ENCODE measurements at places on chromosomes 16 and 17.

- no peak for DNase-seq
Measured at GRCh38 chr17:77684803-77685798, 273.4 kb upstream of the TNRC6C start.

- DNase-seq: no peak
Measured at GRCh38 chr17:1577583-1578013, 15.0 kb upstream of the PITPNA start.

DNA sequence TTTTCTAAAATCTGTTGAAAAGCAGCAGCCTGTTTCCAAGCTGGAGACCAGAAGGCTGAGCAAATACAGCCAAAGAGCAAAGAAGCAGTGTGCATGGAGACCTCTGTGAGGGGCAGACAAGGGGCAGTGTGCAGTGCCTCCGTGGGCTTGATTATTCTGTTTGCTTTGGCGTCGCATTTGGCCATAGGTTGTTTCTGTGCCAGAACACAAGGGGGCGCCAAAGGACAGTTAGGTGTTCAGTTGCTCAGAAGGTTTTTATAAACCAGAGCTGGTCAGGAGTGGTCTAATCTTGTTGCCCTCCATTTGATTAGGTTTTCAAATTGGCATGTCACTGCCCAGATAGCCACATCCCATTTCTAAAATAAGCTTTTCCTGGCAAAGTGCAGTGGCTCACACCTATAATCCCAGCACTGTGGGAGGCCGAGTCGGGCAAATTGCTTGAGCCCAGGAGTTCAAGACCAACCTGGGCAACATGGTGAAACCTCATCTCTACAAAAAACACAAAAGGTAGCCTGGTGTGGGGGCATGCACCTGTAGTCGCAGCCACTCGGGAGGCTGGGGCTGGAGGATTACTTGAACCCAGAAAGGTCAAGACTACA lies 10.6 kb downstream of the MYH3 start:
- peak; percentile 0 for DNase-seq

- no peak for DNase-seq
Measured at GRCh38 chr16:8023326-8023725, 567.0 kb downstream of the TMEM114 start.

GRCh38 chr17:39903158-39903884 lies 15.1 kb downstream of the GSDMB start:
- no peak for DNase-seq

- DNase-seq: no peak
Measured at GRCh38 chr17:27519550-27519949, 63.3 kb downstream of the KSR1 start.

DNA sequence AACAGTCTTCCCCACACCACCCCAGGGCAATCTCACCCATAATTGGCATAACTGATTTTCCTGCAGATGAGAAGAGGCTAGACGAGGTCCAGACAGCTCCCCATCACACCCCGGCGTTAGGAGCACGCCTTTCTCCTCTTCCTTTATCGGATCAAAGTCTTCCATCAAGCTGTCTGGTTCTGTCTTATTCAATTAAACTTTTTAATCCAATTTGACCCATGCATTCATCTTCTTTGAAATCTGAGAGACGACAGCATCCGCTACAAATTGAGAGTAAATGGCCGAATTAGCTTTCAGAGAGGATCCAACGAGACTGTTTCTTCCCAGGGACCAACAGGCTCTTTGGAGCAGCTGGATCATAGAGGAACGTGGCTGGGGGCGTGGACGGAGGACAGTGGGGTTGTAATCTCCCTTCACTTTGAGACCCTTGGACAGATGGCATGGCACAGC lies 44.4 kb upstream of the GPRC5B start:
- DNase-seq: no peak

DNA sequence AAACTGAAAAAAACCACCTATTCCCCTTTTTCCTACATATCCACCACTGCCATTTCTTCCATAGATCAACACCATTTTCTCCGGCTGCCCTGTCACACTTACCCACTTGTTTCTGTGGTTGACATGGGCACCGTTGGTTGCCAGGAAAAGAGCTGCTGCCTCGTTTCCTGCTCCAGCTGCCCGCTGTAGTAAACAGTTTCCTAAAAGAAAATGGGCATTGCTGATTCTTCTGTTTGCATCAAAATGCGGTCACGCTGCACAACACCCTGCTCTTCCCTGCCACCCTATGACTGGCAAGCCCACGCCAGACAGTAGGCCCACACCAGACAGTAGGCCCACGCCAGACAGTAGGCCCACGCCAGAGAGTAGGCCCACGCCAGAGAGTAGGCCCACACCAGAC lies 46.3 kb downstream of the CYB5D2 start:
- DNase-seq: no peak

- no peak for DNase-seq
Measured at GRCh38 chr16:50571786-50572185, 23.6 kb downstream of the NKD1 start.

DNA sequence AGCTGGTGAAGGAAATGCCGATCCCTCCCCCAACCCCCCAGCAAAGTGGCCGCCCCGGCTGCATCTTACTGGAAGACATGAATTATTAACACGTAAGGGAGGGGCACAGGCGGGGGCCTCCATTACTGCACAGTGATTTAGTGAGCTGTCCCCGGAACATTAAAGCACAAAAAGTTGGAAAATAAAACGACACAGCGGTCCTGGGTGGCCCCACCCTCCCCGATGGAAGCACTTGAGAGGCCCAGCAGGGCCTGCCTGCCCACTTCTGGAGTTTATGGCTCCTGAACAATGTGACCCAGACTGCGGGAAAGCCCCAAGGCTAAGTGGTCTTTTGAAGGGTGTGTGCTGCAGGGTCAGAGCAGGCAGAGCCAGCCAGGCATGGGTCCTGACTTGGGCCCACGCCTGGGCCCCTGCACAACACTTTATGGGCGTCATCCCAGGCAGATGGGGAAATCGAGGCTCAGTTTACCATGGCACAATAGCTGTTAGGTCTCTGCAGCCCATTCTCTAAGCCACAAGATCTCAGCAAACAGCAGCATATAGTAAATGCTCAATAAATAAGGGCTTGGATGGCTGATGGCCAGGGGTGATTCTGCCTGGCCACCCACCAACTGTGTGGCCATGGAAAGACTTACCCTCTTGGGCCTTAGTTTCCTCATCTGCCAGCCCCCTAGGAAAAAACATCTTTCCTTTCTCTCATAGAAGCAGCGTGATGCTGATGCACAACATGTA lies 22.8 kb downstream of the CCDC102A start:
- DNase-seq: no peak

DNA sequence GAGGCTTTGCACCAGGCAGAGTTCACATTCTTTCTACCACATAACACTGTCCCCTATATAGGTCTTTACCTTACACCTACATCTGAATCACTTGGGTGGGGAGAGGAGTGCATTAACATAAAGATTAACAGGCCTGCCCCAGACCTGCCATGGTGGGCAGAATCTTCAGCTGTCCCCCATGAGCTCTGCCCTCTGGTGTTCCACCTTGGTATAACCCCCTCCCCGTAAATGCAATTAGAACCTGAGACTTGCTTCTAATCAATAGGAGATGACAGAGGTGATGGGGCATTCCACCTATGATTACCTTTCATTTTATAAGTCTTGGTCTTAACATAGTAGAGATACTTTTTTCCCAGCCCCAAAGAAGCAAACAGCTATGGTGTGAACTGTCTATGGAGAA lies 20.4 kb upstream of the GRIN2A start:
- no peak for DNase-seq

DNA sequence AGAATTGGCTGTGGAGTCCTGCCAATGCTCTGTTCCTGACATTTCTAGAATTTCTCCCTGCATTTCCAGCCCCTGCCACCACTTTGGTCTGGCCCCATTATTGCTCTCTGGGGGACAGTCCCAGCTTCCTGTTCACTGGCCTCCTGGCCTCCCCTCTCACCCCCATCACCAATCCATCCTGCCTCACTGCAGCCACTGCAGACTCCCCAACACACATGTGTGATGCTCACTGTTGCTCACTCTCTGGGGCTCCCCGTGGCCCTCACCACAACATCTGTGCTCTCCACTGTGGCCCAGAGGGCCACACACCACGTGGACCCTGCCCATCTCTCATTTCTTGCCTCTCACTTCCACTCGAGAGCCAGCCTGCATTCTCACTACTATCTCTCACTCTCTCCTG lies 64.6 kb downstream of the SREBF1 start:
- DNase-seq: no peak

DNA sequence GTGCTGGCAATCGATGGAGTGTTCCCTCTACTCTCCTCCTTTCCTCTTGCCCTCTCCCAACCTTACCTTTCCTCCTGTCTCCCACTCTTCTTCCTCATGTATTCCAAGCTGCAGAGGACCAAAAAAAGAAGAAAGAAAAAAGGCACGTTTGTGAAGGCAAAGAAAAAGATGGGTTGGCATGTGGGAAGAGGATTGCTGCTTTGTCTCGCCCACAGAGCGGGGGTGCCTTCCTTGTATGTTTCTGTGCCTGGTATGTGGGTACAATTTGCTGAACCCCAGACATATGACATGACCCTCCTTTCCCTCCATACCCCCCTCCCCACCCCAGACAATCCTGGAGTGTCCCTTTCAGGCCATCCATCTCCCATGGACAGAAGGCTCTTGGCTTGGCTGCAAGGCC lies 13.1 kb upstream of the CTCF start:
- no peak for DNase-seq

GRCh38 chr16:50457423-50457822 lies 88.6 kb upstream of the BRD7 start:
- no peak for DNase-seq

DNA sequence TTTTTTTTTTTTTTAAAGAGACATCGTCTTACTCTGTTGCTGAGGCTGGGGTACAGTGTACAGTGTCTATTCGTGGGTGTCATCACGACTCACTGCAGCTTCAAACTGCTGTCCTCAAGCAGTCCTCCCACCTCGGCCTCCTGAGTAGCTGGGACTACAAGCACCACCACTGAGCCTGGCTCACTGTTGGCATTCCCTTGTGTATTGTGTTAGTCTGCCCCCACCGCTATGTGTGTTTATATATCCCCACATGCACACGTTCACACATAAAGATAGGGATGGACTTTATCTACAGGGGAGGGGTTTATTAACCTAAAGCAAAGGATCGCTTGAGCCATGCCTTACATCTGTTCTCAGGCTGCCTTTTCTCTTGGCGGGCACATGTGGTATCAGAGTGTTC lies 63.8 kb downstream of the SEC14L1 start:
- DNase-seq: no peak

DNA sequence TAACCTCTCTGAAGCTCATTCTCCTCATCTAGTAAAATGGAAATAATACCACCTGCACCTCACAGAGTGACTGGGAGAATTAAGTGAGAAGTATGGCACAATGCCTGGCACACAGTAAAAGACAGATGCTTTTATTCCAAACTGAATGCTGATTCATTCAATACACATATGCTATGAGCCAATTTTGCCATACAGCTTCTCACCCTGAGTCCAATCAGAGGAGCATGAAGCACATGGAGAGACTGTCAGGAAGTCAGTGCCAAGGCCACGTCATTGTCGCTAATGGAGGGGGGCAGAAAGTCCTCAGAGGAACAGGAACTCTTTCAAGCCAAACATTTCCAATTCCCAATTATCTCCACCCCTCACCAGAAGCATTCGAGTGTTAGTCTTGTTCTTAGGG lies 11.6 kb downstream of the MKS1 start:
- no peak for DNase-seq

DNA sequence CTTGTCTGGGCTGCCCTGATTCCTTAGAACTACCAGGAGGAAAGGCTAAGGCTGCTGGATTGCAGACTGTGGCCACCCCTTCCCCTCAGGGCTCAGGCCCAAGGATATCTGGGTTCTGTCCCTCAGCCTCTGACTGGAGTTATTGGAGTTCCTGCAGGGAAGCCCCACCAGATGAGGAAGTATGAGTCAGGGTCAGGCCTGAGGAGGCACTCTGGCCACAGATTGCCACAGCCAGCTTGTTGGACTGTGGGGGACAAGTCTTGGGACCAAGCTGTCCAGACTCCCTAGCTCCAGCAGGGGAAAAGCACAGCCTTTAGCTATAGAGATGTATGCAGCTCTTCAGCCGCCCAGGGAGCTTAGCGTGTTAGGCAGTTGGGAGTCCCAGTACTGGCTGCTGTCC lies 381.9 kb upstream of the TOM1L1 start:
- no peak for DNase-seq

DNA sequence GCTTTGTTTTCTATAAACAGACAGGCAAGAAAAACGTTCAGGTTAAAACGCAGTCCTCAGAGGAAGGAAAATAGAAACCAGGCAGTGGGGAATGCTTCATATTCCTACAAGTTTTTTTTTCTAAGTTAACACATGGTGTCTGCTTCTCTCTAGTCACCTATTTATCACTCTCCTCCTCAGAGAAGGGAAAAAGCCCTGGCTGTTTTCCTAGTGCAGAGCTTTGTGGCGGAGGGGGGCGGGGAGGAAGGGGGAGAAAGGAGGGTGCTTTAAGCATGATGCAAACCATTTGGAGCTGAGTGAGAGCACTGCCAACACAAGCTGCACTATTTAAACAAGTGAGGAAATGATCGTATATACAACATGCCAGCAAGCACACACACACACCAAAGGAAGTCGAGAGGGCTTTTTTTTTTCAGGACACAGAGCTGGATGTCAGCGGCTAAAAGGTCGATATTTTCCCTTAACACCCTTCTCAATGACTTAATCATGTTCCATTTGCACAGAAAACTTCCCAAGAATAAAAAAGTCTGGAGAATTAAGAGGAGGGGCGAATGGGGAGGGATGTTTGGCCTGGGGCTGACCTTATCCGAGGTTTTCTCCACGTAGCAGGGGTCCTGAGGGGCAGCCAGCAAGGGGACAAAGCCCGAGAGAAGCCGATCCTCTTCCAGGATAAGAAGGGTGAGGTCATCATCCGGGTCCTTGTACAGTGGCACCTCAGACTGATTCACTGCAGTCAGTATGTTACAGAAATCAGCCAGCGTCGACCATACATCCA lies 117.4 kb downstream of the HIC1 start:
- no peak for DNase-seq

GRCh38 chr17:58341861-58342475 lies 10.0 kb downstream of the SUPT4H1 start:
- no peak for DNase-seq

DNA sequence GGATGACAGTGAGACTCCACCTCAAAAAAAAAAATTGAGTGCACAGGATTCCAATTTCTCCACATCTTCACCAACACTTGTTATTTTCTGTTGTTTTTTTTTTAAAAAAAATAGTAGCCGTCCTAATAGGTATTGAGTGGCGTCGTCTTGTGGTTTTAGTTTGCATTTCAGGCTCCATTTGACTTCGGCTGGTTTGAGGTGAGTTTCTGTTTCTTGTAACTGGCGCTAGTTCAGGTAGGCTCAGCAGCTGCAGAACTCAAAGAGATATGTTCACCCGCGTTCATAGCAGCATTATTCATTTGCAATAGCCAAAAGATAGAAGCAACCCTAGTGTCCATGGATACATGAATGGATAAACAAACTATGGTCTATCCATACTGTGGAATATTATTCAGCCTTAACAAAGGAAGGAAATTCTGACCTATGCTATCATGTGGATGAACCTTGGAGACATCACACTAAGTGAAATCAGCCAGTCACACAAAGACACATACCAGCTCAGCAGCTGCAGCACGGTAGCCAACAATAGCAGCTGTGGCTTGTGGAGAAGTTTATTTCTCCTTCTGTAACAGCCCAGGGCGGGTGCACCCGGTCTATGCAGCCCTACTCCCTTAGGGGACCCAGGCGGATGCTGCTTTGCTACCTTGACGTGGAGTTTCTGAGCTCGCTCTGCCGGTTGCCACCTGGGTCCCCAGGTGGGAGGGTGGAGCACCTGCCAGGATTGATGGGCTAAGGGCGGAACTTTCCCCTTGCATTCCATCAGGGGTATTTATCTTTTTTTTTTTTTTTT lies 44.9 kb downstream of the TMEM235 start:
- no peak for DNase-seq

GRCh38 chr16:81185416-81185815 lies 53.1 kb upstream of the BCO1 start:
- no peak for DNase-seq

- no peak for DNase-seq
Measured at GRCh38 chr16:3171855-3172593, 16.0 kb upstream of the OR1F1 start.
